NAMALWA (cell line): ENCODE measurements at places on chromosomes 2 and 18.

GRCh38 chr18:957829-958228 lies 53.2 kb downstream of the ADCYAP1 start:
- DNase-seq = no peak

- DNase-seq = no peak
These were observed 317.6 kb downstream of the LNPK start for GRCh38 chr2:175684466-175684865.

DNA sequence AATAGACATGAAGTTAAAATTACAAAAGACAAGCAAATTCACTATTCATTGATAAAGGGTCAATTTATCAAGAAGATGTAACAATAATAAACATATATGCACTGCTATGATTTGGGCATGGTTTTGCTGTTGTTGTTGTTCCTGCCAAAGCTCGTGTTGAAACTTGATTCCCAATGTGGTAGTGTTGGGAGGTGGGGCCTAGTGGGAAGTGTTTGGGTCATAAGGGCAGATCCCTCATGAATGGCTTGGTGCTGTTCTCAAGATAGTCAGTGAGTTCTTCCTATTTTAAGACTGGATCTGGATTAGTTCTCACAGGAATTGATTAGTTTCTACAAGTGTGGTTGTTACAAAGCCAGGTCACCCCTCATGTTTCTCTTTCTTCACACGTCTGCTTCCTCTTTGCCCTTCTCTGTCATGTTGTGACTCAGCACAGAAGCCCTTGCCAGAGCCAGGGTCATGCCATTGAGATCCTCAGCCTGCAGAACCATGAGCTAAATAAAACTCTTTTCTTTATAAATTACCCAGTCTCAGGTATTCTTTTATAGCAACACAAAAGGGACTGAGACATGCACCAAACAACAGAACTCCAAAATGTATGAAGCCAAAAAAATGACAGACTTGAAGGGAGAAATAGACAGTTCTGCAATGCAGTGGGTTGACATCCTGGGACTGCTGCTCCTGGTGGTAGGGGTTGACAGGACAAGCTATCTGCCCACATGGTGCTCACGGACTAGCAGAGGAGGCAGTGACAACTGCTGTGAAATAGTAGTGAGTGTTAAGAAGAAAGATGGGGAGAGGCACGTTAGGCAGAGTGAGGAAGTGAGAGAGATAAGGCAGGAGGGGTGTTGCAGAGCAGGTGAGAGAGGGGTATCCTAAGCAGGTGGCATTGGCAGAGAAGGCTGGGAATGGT lies 18.6 kb upstream of the SKA1 start:
- peak; percentile 90 for DNase-seq

DNA sequence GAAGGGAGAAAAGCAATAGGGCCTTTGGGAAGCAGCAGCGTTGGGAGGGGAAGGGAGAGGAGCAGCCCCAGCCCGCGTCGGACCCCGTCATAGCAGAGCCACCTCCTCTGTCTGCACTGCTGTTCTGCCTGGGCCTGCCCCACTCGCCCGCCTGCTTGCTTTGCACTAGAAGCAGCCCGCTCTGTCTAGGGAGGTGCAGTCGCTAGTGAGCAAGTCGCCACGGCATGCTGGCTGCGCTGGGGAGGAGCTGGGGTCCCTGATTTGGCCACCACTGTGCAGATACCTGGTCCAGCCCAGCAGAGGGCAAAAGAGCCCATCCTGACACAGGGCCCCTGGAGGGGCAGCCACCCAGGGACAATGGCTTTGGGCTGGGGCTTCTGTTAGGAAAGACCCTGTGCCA lies 8.0 kb upstream of the TMEM214 start:
- DNase-seq = no peak

GRCh38 chr2:239393941-239394340 lies 6.9 kb downstream of the HDAC4 start:
- no peak for DNase-seq

DNA sequence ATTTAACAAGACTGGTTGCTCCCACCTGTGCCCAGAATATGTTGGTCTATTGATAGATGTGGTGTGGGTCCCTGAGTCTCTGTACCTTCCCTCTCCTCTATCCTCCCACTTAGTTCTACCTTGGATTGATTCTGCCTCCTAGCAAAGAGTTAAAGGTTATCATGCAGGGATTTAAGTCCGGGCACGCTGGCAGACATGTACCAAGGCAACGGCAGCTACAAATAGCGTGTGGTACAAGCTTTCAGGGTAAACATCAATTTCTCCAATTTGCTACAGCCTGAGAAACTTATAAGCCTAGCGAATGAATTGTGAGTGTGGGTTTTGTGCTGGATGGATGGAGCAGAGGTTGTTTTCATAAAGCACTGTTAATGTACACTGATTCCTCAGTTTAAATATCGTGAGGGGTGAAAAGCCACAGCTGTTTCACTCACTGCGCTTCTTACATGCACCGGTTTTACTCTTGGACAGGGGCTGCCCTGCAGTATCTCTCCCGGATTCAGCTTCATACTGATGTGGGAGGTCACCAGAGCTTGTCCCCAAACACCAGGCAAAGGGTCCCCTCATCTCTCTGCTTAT lies 289.8 kb downstream of the ICOS start:
- DNase-seq = no peak

GRCh38 chr2:196224756-196225155 lies 53.4 kb upstream of the STK17B start:
- DNase-seq = no peak

- DNase-seq = no peak
These were observed 30.4 kb downstream of the MSTN start for GRCh38 chr2:190031969-190032618.

DNA sequence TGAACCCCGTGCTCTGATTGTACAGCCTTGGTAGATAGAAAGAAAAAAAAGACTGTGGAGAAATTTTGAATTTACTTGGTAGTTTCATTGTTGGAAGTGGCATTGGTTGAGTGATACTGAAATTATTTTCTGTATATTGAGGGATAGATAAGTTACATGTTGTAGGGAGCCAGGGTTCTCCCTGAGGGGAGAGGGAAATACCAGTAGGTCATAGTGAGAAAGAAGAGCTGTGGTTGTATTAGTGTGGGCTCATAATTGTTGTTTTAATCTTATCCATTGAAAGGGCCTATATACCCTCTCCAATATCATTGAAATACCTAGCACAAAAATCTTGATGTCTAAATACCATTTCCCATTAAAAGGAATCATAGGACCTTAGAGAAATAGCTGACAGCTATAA lies 16.9 kb upstream of the RAB31 start:
- no peak for DNase-seq

DNA sequence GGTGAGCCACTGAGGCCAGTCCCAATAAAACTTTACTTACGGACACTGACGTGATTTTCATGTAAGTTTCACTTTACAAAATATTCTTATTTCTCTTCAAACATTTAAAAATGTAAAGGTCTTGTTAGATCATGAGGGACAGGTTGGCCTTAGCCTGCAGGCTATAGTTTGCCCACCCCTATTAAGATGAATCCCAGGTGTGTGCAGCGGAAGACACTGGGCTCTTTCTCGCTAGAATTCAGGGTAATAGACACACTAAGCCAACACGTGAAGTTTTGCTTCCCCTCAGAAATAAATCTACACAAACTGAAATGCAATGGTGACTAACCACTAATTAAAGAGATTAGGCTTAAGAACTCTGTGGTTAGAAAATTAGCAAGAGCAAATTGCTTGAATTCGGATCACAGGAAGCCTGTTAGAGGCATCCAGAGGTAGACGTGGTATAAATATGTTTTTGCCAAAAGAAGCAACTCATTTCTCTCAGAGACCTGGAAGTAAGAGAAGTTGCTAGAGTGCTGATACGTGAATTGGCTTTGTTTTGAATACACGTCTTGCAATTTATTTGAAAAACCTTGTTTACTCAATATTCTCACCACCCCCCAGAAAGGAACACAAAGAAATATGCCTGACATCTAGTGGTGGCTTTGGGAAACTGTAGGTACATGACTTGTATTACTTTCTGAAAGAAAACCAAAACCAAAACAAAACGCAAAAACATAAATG lies 151.6 kb downstream of the DTNB start:
- DNase-seq = peak; percentile 91

- no peak for DNase-seq
These were observed 542.5 kb downstream of the SOX11 start for GRCh38 chr2:6234702-6235101.

DNA sequence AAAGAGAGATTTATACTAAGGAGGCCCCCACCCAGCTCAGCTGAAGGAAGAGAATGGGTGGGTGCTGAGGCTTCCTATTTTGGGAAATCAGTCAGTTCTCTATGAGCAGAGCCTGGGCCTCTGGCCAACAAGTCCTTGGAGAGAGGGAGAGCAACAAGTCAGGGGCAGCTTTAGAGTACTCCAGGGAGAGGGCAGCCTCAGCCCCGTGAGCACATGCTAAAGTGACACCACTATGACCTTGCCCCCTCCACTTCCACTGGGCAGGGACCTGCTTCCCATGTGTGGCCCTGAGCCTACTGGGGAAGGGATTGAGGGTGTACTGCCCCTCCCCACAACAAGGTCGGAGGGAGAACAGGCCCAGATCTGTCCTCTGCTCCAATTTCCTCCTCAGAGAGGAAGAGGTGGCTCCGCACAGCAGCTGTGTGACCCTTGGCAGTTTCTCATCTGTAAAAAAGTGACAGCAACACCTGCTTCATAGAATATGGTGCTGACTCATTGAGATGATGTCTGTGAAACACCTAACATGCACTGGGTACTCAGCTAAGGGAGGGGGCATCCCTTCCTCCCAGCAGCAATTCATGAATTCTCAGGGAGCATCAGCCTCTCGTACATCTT lies 72.9 kb downstream of the CLHC1 start:
- peak; percentile 45 for DNase-seq

DNA sequence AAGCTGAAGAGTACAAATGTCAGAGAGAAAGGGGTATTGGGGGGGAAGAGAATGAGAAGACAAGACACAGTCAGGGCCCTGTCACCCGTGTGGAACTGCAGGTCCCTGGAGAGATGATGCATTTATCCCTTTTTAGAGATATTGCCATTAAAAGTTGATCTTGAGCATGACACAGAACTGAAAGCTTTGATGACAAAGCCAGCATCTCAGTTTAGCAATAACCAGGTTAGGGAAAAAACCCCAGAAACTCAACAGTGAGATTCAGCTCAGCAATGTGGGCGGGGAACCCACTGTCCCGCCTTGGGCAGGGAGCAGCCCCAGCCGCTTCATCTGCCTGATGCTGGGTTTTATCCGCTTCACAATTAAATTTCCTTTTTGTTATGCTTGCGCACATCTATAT lies 181.1 kb downstream of the NEDD4L start:
- DNase-seq = no peak

DNA sequence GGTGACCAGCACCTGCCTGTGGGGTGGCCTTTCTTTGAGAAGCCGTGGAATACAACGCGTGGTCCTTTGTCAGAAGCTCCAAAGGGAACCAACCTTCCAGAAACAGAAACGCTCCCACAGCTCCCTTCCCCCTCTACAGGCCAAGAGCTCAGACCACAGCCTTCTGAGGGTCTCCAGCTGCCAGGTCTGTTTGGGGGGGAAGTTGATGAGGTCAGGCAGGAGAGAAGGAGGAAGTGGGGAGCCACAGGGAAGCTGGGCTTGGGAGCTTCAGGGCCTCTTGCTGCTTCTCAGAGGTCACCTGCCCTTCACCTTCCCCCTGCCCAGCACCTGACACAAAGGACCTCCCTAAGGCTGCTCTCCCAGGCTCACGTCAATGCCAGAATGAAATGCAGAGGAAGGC lies 287.7 kb upstream of the ID2 start:
- no peak for DNase-seq

- no peak for DNase-seq
These were observed 21.2 kb downstream of the OSR1 start for GRCh38 chr2:19337202-19337601.

DNA sequence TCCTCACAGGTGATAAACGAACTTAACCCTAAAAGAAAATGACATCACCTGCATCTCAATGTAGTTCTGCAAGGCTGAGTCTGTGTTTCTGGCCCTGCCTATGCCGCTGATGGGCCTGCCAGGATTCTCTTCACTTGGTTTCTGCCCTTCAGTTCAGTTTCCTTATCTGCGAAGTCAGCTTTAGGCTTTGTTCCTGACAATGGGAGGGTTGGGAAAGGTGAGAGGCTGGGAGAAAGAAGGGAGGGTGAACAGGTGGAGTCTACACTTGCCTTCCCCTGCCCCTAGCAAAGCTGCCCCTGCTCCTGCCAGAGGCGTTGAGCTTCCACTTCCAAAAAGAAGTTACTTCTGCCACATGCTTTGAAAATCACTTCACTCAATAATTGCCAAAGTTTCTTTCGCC lies 124.0 kb upstream of the APCDD1 start:
- DNase-seq = no peak

DNA sequence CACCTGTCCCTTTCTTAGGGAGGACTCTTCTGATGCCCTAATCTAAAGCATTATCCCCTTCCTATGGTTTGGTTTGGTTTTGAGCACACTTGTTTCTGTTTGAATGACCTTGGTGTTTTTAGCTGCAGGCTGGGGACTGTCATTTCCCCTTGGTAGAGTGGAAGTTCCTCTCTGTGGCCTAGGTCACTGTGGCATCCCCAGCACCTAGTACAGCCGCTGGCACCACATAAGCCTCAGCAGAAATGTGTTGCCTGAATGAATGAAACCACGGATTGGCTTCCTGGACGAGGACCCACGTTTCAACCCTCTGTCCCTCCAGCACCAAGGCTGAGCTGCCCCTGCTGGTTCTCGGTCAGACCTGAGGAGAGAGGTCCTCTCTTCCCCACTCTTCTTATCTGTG lies 159.9 kb downstream of the CTIF start:
- DNase-seq = no peak

DNA sequence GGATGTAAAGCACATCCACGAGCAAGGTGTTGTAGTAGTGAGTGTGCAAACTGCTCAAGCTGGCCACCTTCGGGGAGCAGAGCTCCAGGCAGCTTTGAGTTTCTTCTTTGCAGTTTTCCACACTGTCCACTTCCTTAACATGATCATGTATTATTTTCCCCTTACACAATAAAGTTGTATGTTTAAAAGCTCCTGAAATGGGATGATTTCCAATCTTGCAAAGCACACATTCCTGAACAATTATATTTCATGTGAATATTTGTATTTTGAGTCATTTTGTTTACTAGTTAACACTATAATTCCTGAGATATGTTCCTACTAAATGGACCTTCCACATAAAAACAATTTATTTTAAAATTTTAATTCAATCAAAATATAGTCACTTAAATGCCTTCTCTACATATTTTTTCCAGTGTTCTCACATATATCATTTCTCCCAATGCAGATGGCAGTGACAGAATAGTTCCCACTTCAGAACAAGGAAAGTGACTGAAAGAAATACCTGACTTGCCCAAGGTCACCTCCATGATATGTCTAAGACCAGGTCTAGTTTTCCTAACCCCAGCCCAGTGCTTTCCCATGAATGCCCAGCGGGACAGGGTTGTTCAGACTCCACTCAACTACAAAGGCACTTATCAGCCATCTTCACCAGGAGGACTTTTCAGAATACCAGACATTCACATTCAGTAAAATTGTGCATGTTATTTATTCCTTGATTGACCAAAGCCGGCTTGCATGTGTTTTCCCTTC lies 5.5 kb downstream of the CYB5A start:
- DNase-seq = no peak

GRCh38 chr2:134482766-134483340 lies 229.0 kb downstream of the MGAT5 start:
- no peak for DNase-seq

DNA sequence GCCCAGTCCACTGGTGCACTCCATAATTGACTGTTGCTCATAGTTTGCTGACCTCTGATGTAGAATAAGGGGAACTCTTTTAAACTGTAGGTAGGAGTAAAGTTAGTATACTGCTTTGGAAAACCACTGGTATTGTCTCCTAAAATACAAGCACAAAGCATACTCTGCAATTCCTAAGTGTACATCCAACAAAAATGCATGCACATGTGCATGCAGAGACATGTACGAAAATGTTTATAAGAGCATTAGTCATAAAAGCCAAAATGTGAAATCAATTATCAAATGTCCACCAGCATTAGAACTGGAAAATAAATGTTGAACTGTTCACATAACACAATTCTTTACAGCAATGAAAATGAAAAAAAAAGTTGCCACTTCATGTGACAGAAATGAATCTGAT lies 39.8 kb upstream of the DDX18 start:
- no peak for DNase-seq
